Stimulated activated CD8-positive, alpha-beta memory T cell treated with anti-CD3 and anti-CD28 coated beads, Interleukin-4, amount 100 ng/mL, for 1 hour (primary cell): ENCODE measurements at places on chromosomes 12 and 14.

DNA sequence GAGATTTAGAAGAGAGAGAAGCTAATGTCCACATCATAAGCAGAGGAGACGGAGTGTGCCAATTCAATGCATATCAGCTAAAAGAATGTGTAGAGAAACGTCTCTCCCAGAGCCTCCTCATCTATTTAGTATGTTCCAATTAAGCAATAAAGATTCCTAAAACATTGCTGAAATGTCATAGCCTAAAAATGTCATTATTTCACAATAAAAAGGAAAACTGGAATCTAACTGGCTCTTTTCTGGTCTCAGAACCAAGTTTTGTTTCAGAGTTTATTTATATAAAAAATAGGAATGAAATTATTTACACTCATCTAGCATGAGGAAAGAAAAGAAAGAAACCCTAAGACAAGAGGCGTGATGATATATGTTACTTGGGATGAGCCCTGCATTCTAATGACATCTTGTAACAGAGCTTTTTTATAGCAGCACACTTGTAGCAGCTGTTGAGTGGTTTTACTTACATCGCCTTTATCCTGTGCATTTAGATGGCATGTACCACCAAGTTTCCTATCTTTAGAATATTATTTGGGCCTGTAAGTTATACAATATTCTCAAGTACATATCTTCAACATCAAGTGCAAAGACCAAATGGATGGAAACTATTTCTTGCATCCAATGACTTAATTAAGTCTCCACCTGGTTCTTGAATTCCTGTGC, 266.3 kb upstream of the PRKD1 start:
- no peak for DNase-seq

DNA sequence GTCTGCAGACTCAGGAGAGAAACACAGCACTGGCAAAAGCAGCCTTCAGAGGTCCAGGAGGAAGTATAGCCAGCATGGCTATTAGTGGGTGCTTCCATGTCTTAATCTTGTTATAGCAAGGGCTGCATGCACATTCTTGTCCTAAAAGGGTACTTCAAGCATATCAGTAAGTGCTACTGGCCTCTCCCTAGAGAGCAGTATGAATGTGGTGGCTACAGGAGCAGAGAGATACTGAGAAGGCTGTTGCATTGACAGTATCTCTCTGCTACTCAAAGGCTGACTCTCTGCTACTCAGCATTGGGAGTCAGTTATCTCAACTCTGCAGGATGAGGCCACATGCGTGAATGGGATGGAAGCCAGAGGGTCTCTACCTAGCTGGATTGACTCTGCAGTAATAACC, 2.0 kb downstream of the GARIN6 start:
- no peak for DNase-seq

DNA sequence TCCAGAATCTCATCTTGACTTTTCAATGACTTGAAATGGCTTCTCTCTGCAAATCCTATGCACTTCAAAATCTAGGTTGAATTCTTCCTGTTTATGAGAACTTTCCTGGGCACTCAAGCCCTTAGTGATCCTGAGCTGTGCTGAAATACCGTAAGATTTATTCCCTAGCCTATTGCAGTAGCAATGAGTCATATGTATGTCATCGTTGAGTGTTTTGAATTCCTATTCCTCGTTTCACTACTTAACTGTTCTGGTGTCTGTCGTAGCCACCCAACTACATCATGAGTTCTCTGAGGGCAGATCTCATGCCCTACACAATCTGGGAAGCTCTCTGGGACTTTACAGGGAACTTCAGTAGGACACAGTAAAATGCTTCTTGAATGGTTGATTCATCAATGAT, 190.8 kb upstream of the TMEM132C start:
- no peak for DNase-seq

- no peak for DNase-seq
These were observed 4.1 kb upstream of the PLEK2 start for GRCh38 chr14:67416085-67416484.

DNA sequence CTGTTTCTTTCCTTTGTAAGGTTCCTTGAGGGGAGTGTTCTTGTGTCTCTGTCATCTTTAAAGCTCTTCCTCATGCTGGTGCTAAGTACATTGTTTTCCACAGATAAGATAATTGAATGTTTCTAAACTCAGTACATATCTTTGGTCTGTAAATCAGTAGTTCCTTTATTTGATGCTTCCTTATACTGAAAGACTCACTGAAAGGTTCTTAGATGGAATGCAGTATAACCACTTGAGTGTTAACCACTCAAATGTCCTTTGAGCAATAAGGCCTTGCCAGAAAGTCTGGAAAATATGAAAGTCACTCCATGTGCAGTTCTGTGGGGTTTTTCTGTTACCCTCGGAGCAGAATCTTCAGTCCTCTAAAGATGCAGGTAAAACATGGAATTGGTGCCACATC, 23.0 kb upstream of the RNU6-8 start:
- no peak for DNase-seq

GRCh38 chr12:52493172-52493571, at the start of gene KRT6A:
Gene KRT6A (minus strand): TSS chr12:52493257. CDS start chr12:52493188, 69 bp downstream.
- no peak for DNase-seq

GRCh38 chr12:94674051-94674451, 23.7 kb upstream of the TMCC3 start:
- no peak for DNase-seq

GRCh38 chr14:21406213-21406612, 22.4 kb upstream of the SUPT16H start:
- no peak for DNase-seq

GRCh38 chr14:93834699-93835371, 46.5 kb upstream of the PRIMA1 start:
- no peak for DNase-seq

- DNase-seq = no peak
These were observed 11.9 kb downstream of the PRDM4 start for GRCh38 chr12:107749083-107749482.

- no peak for DNase-seq
These were observed 51.4 kb upstream of the GARIN2 start for GRCh38 chr14:67137744-67138371.

DNA sequence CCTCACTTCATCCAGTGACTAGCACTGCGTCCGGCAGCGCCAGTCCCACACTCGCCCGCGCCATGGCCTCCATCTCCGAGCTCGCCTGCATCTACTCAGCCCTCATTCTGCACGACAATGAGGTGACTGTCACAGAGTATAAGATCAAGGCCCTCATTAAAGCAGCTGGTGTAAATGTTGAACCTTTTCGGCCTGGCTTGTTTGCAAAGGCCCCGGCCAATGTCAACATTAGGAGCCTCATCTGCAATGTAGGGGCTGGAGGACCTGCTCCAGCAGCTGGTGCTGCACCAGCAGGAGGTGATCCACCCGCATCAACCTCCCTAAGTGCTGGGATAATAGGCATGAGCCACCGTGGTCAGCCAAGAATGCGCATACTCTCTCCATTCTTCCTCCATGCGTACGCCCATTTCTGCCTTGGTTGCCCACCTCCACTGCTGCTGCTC, 59.9 kb downstream of the IRF2BPL start:
- DNase-seq = no peak
